ENCODE measurements at places on chromosomes 3 and 15. TPM values are rescaled to one million over a fixed set of nuclear protein-coding genes. Genes with fewer than 3 reads are reported as not detected.

The ZMAT3 gene
- 12.2 TPM for total RNA-seq

DNA sequence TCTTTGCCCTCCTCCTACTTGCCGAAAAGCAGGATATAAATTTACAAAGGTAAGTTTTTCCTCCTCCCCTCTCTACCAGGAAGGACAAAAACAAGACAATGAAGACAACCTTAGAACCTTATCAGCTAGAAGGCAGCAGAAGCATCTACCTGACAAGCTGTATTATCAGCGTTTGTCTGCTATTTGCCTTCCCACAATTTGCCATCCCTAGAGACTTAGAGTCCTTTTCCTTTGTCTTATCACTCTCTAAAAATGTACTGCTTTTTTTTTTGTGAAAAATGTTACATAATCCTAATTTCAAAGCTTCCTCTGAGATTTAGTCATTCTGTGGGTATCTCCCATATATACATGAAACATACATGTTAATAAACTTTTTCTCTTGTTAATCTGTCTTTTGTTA lies 176.9 kb upstream of the PROK2 start:
- DNase-seq, result no peak

The NR2E3 gene
- not detected for total RNA-seq

DNA sequence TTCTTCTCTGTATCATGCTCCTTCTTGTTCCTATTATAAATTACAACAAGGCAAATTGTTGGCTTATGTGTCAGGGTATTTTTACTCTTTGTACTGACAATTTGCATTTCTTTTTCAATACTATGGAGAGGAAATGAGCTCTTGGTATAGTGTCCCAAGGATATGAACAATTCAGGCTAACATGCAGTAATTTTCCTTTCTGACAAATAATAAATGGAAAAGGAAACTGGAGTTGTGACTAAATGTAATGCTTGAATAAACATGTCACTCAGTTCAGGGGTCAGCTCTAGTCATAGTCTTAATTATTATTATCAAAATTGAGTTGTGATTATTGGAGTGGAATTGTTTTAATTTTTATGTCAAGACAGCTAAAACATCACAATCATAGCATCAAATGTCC lies 256.0 kb upstream of the ZPLD1 start:
- no peak for DNase-seq

DNA sequence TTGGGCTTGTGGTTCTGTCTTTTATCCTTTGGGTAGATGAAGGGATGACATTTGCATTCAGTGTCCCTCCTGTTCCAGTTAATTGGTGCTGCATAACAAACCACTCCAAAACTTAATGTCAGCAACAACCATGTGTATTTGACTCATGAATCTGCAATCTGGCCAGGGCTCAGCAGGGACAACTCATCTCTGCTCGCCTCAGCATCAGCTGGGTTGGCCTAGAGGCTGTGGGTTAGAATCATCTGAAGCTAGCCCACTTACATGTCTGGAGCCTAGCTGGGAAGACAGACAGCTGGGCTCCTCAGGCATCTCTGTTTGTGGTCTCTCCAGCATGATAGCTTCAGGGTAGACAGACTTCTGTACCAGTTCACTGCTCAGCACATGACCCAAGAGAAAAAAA lies 92.0 kb downstream of the TMEM108 start:
- no peak for DNase-seq

The EXD1 gene
- total RNA-seq, result 0.51 TPM

Data from SK-MEL-5 (cell line).